NCI-H1694 (cell line): ENCODE measurements at places on chromosomes 1 and 21.

DNA sequence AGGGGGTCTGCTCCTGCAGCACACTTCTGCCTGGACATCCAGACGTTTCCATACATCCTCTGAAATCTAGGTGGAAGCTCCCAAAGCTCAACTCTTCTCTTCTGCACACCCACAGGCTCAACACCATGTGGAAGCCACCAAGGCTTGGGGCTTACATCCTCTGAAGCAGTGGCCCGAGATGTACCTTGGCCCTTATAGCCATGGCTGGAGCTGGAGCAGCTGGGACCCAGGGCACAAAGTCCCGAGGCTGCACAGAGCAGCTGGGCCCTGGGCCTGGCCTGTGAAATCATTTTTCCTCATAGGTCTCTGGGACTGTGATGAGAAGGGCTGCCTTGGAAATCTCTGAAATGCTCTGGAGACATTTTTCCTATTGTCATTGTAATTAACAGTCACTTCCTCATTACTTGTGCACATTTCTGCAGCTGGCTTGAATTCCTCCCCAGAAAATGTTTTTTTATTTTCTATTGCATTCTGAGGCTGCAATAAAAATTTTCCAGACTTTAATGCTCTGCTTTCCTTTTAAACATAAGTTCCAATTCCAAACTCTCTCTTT lies 645.6 kb downstream of the RWDD3 start:
- DNase-seq: no peak

DNA sequence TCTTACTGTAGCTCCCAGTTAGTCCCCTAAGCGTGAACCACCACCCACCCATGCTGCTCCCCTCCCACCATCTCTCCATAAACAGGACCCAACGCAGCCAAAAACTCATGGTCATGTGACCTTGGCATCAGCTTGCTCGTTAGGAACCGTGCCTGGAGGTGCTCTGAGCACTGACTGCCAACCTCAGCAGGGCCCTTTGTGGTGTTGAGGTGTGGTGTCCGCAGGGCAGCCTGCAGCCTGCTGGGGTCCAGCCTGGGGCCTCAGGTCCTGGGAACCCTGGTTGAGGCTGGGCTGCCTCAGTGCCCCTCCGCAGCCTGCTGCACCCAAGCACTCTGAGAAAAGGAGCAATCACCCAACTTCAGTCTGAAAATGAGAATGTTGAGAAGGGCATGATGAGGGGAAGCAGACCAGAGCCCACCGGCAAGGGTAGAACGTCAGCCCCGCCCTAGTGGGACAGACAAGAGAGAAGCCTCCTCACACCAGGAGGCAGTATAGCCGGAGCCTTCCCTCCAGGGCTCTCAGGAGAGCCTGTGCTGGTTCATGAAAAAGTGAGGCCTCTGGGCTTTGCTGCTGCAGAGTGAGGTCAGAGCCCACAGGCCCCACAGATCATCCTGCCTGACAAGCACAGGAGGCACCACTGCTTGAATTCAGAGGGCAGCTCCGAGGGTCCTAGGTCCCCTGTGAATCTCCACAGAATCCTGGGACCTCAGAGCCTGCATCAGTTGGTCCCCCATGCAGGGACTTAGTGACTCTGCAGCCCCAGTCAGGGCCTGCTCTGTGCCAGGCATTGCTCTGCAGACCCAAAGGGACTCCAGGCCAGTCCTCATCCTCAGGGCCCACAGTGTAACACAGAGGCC lies 4.9 kb upstream of the COL6A2 start:
- no peak for DNase-seq

DNA sequence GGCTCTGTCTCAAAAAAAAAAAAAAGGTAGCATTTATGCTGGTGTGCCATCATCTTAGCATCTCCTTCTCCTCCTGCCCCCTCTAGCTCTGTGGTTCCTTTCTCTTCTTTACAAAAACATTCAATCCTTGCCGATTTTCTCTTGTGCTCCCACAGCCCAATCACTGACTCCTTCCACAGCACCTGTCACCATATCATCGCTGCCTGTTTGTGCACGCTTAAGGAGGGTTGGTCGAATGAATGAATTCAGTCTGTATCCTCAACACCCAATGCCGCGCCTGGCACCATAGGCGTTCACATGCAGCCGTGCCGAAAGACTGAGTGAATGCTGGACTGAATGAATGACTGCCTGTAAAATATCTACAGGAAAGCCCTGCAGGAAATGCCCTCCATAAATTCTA lies 7.9 kb downstream of the RNU5D-1 start:
- no peak for DNase-seq

GRCh38 chr1:154896771-154897286 lies 26.7 kb upstream of the KCNN3 start:
- no peak for DNase-seq

- no peak for DNase-seq
Observed at GRCh38 chr21:44867999-44868700, 5.3 kb downstream of the PTTG1IP start.

DNA sequence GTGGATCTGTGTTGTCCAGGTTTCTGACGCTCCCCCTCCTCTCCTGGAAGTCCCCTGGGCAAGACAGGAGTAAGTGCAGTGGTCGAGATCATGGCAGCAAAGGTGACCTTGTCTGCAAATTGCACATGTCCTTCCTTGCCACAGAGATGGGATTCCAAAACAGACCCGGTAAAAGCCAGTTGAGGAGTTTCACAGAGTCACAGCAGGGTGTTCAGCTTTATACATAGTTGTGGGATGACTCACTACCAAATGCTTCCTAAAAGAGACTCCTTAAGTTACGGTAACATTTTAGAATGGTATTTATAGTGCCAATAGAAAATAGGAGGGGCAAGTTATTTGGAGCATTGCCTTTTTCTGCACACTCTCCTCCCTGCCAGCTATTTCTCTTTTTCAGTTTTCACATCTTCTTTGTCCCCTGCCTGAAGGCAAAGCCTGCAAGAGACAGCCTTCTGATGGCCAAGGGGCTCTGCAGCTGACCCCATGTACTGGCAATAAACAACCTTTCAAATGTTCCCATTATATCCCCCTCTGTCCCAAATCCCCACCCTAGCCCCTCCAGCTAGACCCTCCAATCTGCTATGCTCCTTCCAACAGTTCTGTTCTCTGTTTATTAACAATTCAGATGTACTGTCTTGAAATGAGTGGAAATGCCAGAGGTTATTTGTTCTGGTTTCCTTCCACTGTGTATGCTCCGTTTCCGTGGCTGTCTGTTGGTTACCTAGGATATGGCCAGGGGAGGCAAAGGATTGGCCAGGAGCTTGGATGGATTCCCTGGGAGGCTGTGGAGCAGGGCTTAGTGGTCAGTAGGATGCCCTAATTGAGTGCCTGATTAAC lies 115.0 kb downstream of the TGFB2 start:
- no peak for DNase-seq

DNA sequence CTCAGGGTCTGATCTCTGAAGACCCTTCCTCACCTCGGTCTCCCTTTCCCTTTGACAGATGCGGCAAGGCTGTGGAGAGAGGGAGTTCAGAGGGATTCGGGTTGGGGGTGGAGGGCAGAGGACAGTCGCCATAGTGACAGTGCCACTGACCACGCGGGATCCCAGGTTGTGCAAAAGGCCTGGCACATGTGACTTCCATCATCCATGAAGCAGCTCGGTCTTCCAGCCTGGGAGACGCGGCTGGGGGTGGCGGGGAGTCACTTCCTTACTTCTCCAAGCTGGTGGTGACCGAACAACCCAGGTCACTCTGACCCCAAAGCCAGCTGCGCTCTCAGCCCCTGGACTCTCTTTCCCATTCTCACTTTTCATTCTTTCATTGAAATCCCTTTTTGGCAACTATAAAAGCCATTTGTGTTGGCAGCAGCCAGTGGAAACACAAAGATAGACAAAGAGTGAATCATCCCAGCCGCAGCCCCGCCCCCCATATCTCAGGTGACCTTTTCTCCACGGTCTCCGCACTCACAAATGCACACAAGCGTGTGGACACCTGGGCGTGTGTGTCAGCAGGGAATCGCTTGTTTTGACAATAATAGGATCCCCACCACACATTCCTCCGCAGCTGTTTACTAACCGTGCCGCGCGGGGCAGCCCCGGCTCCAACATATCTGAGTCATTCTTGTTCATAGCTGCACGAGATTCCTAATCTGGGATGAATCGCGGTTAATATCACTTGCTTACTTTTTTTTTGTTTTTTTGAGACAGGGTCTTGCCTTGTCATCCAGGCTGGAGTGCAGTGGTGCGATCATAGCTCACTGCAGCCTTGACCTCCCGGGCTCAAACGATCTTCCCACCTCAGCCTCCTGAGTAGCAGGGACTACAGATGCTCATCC lies 68.3 kb downstream of the DHRS3 start:
- DNase-seq: no peak

GRCh38 chr1:114139540-114139939 lies 14.1 kb downstream of the SYT6 start:
- DNase-seq: no peak

- peak; percentile 91 for DNase-seq
Observed at GRCh38 chr1:109089242-109090015, 1.1 kb upstream of the TMEM167B start.

GRCh38 chr1:84360316-84360715 lies 38.0 kb upstream of the DNASE2B start:
- DNase-seq: no peak

DNA sequence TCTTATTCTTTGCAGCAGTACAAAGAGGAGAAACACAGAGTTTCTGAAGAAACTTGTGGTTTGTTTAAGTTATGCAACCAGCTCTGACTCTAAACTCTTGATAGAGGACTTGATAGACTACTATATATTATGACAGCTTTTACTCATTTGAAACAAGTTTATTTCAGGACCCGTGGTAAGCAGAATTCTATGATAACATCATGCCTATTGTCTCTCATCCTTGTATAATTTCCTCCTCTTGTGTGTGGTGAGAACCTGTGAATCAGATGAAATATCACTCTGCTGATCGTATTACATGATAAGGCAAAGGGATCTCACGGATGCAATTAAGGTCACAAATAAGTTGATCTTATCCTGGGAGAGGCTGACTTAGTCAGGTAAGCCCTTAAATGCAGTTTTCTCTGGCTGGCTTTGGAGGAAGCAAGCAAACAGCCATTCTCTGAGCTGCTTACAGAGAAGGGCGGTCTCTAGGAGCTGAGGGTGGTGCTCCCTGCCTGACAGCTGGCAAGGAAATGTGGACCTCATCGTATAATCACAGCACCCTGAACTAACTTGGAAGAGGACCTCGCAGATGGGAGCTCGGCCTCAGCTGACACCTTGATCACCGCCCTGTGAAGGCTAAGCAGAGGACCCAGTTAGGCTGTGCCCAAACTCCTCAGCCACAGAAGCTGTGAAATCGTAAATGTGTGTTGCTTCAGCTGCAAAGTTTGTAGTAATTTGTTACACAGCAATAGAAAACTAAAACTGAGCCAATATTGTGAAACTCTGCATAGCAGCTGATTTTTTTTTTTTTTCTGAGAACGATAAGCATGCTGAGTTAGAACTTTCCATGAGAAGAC lies 151.1 kb upstream of the DPT start:
- no peak for DNase-seq

- no peak for DNase-seq
Observed at GRCh38 chr1:114250683-114251572, 97.3 kb upstream of the SYT6 start.

DNA sequence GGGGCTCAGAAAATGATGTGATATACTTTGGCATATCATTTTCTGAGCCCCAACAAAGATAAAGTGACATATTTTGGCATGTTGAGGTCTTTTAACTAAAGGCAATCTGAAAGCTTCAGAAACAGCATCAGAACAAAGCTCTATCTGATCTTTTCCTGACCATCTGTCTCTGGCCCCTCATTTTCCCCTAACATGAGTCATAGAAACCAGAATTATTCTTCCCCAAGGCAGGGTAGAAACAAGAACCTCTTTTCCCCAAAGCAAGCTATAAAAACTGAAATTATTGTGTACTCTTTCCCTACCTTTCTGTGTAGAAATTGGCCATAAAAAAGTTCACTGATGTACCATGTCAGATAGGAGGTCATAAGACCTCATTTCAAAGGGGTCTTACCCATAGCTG lies 48.7 kb upstream of the PLA2G4A start:
- no peak for DNase-seq

GRCh38 chr1:65421351-65422025 lies 1.0 kb downstream of the LEPR start:
- peak; percentile 6 for DNase-seq

DNA sequence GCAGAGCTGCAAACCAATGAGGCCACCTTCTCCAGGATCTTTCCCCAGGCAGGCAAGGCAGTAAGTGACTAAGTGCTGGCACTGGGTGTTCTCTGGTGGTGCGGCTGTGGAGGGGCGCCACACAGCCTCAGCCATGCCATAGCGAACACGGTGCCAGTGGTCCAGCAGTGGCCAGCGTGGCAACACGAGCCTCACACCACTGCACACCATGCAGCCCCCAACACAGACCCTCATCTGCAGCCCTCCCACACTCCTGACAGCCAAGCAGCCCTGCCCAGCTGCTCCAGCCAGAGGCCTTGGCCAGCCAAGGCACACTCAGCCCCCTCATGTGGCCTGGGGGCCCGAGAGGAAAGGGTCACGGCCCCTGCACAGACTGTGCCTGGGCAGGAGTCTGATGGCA lies 3.0 kb downstream of the INTS11 start:
- no peak for DNase-seq

GRCh38 chr1:208524925-208525324 lies 280.7 kb upstream of the PLXNA2 start:
- no peak for DNase-seq

DNA sequence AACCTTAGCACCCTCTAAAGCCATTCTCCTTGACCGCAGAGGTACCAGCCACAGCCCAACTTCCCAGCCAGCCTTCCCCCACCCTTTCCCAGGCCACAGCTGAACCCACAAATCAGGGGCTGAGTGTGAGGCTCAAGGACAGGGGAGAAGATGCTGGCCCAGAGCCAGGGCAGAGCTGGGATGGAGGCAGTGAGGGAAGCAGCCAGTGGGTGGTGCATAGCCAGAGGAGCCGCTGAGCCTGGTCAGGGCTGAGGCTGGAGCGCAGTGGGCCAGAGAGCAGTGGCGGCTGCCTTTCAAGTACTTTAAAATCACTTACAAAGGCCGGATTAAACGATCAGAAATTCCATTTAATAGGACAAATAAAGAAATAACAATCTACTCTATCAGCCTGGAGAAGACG lies 36.3 kb downstream of the DMAP1 start:
- DNase-seq: no peak

DNA sequence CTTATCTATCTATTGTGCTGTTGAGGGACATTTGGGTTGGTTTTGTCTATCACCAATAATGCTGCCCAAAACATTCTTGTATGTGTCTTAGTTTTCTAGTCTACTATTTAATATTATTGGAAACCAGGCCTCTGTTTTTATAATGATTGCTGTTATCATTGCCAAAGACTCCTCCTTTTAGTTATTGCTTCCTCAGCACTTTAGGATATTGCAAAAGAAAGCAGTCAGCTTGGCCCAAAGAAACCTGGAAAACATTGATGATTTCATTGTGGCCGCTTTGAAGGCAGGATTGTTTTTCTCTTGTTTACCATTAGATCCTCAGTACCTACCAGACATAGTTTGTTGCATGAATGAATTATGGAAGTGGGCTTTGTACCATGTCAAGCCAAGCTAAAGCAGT lies 20.6 kb upstream of the MTARC2 start:
- no peak for DNase-seq

DNA sequence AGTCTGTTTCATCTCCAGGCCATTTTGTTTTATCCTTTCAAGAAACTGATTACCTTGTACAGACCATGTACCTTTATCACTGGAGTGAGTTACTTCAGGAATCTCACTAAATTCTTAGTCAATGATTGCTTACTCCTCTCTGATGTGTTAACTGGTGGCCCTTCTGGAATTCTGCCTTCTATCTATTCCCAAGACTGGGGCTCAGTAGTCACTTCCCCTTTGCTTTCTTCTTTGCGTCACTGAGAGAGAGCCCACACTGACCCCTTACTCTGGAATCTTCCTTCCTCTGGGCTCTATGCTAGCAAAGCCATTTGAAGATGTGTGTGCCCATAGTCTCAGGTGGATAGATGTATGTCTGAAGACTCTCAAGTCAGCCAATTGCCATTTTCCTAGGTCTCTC lies 34.6 kb downstream of the XCL2 start:
- DNase-seq: no peak
